Stimulated activated CD4-positive, alpha-beta T cell treated with anti-CD3 and anti-CD28 coated beads, Interleukin-1b, Interleukin-23, amount 100 ng/mL, for 1 hour (primary cell): ENCODE measurements at places on chromosomes 3 and 15.

DNA sequence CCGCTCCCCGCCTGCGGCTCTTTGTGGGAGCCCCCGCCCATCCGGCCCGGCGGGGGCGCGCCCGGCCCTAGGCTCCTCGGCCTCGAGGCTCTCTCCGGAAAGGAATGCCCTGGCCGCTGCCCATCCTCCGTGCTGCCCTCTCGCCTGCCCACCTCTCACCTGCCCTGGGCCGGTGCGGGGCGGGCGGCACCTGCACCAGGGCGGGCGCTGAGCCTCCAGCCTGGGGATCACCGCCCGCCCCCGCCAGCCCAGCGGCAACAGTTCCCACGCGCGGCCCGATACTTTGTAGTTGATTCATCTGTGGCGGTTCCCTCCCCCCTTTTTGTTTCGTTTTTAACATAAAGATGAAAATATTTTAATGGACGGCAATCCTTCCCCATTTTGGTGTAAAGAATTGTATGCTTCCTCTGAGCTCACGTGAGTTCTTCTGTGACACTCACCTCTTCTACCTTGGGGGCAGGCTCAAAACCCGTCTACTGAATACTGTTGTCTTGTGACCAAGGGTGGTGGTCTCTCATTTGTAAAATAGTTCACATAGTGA, 1.9 kb downstream of the KLF13 start:
- DNase-seq: no peak

GRCh38 chr3:105430455-105430854, 63.7 kb downstream of the ALCAM start:
- DNase-seq: no peak

GRCh38 chr3:135237371-135238143, 442.5 kb downstream of the EPHB1 start:
- no peak for DNase-seq

DNA sequence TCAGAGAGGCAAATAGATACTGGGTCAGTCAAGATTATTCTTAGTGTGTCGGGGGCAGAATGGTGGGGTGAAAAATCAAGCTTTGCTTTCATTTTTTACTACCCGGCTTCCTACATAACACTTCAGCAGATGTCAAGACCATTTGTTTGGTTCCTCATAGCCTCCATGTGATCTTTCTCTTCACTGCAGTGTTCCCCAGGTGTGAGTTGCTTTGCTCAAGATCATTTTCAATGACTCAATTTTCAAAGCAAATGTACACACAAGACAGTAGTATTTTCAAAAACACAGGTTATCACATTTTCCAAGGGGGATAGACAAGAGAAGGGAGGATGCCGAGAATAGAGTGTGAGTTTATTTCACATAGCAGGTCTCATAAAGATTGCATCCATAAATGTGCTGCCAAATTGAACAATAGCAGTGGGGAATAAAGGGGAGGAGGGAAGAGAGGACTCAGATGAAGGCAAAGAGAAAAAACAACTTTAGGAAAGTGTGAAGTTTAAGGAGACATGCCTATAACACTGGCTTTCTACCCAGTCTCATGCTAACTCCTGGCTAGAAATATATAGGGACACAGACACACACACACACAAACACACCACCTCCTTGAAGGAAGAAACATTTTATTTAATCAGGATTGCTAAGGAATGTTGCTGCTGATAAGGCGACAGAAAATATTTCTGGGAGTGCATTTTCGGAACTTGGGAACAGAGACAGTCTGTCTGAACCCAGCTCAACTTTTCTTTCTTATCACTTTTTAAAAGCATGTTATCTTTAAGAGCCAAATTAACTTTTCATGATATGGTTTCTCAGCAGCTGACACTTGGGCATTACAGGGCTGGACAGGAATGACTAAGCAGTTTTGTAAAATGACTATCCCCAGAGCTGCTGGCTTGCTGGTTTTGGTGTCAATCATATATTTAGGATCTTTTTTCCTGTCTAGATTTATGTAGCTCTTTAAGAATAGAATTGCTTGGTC, 402.4 kb downstream of the RBMS3 start:
- no peak for DNase-seq
